ENCODE measurements at places on chromosomes 2 and 18.

DNA sequence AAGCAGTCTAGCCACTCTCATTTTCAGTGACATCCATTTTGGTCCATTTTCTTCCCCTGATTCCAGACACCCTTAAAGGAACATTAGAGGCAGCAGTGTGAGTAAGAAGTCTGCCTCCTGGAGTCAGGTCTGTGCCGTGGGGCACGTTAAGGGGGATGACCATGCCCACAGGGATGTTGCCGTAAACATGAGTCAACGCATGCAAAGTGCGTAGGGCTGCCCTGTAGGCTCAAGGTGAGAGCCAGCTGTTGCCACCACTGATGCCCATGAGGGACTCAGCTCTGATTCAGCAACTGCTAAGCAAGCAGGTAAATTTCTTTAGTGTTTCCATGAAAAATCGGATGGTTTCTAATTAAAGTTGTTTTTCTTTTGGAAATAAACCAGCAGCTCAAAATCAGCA is 61.4 kb upstream of the TFCP2L1 start:
- DNase-seq, result no peak

DNA sequence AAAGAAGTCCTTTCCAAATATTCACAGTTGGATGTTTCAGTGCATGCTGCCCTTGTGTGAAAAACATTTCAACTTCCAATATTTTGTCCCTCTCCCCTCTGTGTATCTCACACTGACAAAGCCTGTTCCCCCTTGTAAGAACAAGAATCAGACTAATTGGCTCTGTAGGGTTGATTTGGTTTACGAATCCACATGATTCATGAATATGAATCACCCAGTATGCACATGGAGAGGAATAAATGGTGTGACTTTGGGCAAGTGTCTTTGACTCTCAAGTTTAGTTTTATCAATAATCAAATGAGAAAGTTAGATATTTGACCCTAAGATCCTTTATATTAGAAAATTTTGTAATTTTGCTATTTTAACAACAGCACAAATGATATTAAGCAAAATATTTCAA is 9.3 kb upstream of the CDH20 start:
- DNase-seq, result no peak

- DNase-seq, result peak; percentile 74
Observed at GRCh38 chr18:59884351-59884750, 15.4 kb upstream of the PMAIP1 start.

- DNase-seq, result no peak
Observed at GRCh38 chr2:8399731-8400130, 282.1 kb upstream of the ID2 start.

GRCh38 chr18:2618009-2618408 is 37.5 kb upstream of the SMCHD1 start:
- peak; percentile 55 for DNase-seq
